Pancreas (tissue), 10 donors: ENCODE measurements at places on chromosomes 13 and 19. TPM values are rescaled to one million over a fixed set of nuclear protein-coding genes. Genes with fewer than 3 reads are reported as not detected.

Gene TMEM145
- polyA plus RNA-seq, result 8.2 TPM

Gene KLK4
- polyA plus RNA-seq, result not detected

Gene IQCN
- 25.3 TPM for polyA plus RNA-seq

DNA sequence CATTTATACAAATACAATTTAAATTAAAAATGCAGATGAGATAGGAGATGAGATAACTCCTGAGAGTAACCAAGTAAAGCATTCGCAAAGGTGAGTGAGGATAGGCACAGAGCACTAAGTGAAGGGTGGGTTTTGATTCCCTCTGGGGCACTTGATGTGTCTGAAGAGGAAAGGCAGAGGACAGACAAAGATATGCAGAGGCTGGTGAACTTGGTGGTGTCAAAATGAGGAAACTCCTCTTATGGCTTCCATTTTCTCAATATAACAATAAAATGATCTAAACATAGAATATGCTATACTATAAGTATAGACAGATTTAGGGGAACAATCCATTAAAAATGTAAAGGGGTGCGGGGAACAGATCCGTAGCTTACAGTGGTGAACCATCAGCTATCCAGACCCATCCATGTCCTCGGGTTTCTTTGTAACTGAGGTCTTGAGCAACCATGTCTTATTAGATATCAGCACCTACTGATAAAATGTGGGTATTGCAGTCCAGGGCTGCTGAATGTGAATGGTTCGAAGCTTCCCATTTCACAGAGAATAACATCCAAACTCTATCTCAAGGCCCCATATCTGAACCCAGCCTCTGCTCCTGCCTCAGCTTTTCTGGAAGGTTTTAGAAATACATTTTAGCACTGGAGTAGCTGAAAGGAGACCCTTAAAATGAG, 73.9 kb upstream of the SLC10A2 start:
- no peak overlapping the region for H3K4me3 ChIP-seq
- H3K4me1 ChIP-seq, result no peaks in the 10 kb centered on the region
- no peak overlapping the region for H3K27ac ChIP-seq
- no peaks in the 10 kb centered on the region for H3K36me3 ChIP-seq
- no peak for DNase-seq

GRCh38 chr13:111975539-111976473, 91.1 kb upstream of the SOX1 start:
- no peak overlapping the region for H3K4me3 ChIP-seq
- no peaks in the 10 kb centered on the region for H3K27me3 ChIP-seq
- no peak for DNase-seq
- no peak overlapping the region for H3K27ac ChIP-seq
- H3K4me1 ChIP-seq, result no peaks in the 10 kb centered on the region

DNA sequence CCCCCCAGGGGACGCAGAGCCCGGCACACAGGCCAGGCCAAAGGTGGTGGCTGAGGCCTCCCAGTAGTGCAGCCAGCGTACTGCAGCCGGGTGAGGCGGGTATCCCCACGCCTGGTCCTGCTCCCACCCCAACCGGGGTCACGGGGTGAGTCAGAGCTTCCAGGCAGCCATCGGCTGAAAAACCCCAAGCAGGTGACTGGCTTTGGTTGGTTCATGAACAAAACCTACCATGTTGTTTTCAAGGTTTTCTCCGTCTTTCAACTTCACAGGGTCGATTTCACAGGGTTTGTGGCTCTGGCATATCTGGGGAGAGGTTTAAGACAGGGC, 42.1 kb upstream of the C13orf46 start:
- no peak overlapping the region for H3K27ac ChIP-seq
- DNase-seq, result no peak
- no peaks in the 10 kb centered on the region for H3K4me1 ChIP-seq
- no peak overlapping the region for H3K4me3 ChIP-seq
- no peaks in the 10 kb centered on the region for H3K36me3 ChIP-seq

DNA sequence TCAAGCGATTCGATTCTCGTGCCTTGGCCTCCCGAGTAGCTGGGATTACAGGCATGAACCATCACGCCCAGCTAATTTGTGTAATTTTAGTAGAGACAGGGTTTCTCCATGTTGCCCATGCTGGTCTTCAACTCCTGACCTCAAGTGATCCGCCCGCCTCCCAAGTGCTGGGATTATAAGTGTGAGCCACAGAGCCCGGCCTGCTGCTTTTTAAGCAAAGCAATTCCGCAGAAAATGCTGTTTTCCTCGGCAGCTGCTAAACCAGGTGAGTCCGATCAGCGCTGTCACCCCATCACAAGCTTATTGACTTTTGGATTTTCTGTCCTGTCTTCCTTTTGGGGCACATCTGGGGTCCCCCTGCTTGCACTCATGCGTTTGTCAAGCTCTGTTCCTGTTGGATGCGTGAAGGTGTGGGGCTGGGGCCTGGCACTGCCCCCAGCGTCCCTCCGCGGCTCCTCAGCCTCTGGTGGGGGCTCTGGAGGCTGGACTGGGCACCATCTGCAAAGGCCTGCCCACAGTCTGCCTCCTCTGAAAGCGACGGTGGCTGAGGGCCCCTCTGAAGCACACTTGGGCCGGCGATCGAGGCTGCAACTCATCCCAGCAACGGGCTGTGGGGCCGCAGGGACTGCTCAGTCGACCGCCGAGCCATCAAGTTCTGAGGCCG, 25.7 kb downstream of the CEBPG start:
- no peak for DNase-seq
- H3K36me3 ChIP-seq, result no peaks in the 10 kb centered on the region
- H3K27me3 ChIP-seq, result no peaks in the 10 kb centered on the region
- H3K4me3 ChIP-seq, result no peak overlapping the region

GRCh38 chr13:22836475-22836874, 344.3 kb upstream of the SGCG start:
- H3K27ac ChIP-seq, result no peak overlapping the region
- no peaks in the 10 kb centered on the region for H3K27me3 ChIP-seq
- H3K4me1 ChIP-seq, result no peaks in the 10 kb centered on the region
- no peaks in the 10 kb centered on the region for H3K36me3 ChIP-seq

DNA sequence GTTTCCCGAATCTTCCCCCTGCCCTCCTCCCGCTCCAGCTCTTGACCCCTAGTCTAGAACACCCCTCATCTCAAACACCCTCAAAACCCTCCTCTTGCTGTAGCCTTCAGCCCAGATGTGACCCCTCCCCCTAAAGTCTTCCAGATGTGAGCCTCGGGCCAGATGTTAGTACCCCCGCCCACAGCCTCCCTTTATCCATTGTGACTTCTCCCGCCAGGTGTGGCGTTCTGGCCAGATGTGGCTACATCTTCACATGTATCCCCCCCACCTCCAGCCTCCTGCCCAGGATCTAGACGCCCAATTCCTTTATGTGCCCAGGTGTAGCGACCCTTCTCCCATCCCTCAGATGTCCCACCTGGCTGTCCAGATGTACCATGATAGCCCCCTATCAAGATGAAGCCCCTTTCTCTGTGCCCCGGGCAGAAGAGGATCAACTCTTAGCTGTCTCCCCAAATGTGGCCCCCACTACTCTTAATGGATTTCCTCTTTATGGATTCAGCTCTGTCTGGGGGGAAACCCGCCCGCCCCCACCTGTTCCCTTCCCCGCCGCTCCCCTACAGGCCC, 517 bp upstream of the LTBP4 start:
- H3K36me3 ChIP-seq, result no peaks in the 10 kb centered on the region
- no peak overlapping the region for H3K27ac ChIP-seq
- no peaks in the 10 kb centered on the region for H3K4me1 ChIP-seq
- no peak for DNase-seq
- no peaks in the 10 kb centered on the region for H3K27me3 ChIP-seq

- DNase-seq, result no peak
- no peaks in the 10 kb centered on the region for H3K27me3 ChIP-seq
- no peak overlapping the region for H3K27ac ChIP-seq
- H3K4me1 ChIP-seq, result no peaks in the 10 kb centered on the region
- H3K4me3 ChIP-seq, result no peak overlapping the region
These were observed 90.8 kb downstream of the IRS2 start for GRCh38 chr13:109695402-109696190.

- H3K36me3 ChIP-seq, result no peaks in the 10 kb centered on the region
- no peak overlapping the region for H3K4me3 ChIP-seq
- H3K27me3 ChIP-seq, result no peaks in the 10 kb centered on the region
- no peak overlapping the region for H3K27ac ChIP-seq
- H3K4me1 ChIP-seq, result no peaks in the 10 kb centered on the region
These were observed 412.2 kb upstream of the KLHL1 start for GRCh38 chr13:70520275-70521036.

DNA sequence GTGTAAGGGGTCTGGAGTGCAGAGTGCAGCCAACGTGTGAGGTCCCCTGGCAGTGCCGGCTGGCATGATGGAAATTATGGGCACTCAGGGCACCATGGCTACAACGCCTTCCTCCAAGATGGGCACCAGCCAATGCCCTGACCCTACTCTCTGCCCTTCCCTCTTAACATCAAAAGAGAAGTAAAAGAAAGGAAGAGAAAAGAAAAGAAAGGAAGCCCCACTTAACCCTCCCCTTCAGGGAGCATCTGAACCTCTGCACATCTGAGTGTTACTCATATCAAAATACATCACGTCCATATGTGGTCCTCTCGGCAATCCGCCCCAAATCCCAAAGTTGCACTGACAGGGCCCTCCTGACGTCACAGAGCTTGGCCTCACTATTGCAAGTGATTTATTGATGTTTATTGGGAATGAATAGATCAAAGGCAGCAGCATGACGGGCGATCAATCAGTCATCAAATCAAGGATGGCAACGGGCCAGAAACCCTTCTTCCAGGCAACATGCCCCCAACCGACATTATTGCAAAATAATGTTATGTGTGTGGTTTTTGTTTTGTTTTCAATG, 1.3 kb downstream of the TSHZ3 start:
- H3K36me3 ChIP-seq, result no peaks in the 10 kb centered on the region
- no peaks in the 10 kb centered on the region for H3K4me1 ChIP-seq
- no peak for DNase-seq
- no peak overlapping the region for H3K4me3 ChIP-seq
- H3K27ac ChIP-seq, result no peak overlapping the region
- no peaks in the 10 kb centered on the region for H3K27me3 ChIP-seq

- no peaks in the 10 kb centered on the region for H3K36me3 ChIP-seq
- no peaks in the 10 kb centered on the region for H3K27me3 ChIP-seq
- H3K4me1 ChIP-seq, result peaks cover 9% of the 10 kb centered on the region
- H3K4me3 ChIP-seq, result no peak overlapping the region
These were observed 106.8 kb upstream of the SPATA13 start for GRCh38 chr13:24053519-24054251.

- H3K36me3 ChIP-seq, result no peaks in the 10 kb centered on the region
- no peak overlapping the region for H3K27ac ChIP-seq
- H3K27me3 ChIP-seq, result no peaks in the 10 kb centered on the region
These were observed 5.6 kb downstream of the C5AR1 start for GRCh38 chr19:47315125-47315821.

- no peaks in the 10 kb centered on the region for H3K4me1 ChIP-seq
- H3K27me3 ChIP-seq, result no peaks in the 10 kb centered on the region
- no peak overlapping the region for H3K27ac ChIP-seq
- no peaks in the 10 kb centered on the region for H3K36me3 ChIP-seq
These were observed 128.2 kb downstream of the SLITRK1 start for GRCh38 chr13:83753912-83754624.
